Fibroblast of skin of right biceps (primary cell): ENCODE measurements at places on chromosomes 16 and 17.

DNA sequence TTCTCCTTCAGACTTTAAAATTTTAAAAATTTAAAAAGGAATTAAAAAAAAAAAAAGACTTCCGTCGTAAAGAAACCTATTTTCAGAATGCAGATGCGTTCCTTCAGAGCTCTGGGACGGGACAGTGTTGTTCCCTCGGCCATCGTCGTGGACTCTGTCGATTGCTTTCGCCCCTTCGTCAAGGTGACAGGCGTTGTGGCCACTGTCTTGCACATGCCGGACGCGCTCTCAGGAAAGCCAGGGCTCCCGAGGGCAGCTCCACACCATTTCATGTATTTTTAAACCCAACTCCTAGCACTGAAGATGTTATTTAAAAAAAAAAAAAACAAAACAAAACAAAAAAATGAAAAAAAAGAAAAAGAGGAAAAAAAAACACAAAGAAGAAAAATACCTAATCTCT, 22.3 kb downstream of the TMC6 start:
- no peak for DNase-seq

GRCh38 chr16:46687486-46687885, 1.5 kb downstream of the VPS35 start:
- DNase-seq, result no peak

- no peak for DNase-seq
These were observed 29.0 kb downstream of the PLCD3 start for GRCh38 chr17:45103269-45103795.

DNA sequence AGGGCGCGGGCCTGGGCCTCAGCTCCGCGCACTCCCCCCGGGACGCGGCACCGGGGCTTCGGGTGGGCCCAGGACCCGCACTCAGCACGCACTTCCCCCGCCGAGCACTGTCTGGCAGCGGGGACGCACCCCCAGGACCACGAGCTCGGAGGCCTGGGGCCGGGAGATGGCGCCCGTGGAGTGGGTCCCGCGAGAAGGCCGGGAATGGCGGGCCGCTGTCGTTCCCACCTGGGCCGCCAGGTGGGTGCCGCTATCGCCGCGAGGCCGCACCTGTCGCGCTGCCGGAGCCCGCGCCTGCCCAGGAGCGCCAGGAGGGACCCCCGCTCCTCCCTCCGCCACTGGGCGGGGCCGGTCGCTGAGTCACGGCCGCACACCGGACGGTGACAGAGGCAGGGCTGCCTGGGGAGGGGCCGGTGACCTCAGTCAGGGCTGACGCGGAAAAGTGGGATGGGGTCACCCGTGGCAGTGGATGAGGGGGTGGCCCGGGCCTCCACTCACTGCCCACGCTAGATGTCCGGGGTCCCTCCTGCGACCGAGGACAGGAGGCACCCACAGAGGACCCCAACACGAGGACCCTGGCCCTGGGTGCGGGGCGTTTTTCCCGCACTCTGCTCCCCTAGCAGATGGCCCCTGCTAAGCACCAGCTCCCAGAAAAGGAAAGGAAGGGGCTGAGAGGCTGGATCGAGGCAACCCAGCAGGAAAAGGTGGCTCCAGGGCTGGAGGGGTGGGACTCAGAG, 6.9 kb upstream of the ACTG1 start:
- no peak for DNase-seq

DNA sequence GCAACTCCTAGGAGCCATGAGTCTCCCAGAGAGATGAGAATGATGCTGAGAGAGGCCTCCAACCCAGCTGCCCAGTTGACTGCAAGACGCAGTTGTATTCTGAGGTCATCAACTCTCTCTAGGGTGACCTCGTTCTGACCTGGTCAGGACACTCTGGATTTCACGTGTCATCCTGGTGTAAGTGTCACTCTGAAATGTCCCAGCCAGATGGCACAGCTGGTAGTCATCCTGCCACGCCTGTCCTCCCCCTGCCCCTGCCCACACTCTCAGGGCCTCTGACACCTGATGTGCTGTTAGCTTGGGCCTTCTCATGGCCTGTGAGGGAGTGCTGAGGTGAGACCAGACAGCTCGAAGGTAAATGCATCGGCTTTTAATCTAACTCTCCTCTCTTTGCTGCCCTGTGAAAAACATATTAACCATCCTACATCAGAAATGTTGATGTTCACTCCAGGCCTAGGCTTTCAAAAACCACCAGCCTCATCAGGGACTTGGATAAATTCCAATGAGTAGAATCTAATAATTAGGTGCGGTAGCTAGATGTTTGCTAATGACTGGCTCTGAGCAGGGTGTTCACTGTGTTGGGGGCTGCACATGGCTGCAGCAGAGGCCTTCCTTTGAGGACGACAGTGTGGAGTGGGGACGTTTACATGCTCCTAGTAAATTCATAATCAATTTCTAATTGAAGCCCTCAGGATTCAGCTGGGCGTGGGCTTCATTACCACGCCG, 13.8 kb downstream of the MLYCD start:
- no peak for DNase-seq

DNA sequence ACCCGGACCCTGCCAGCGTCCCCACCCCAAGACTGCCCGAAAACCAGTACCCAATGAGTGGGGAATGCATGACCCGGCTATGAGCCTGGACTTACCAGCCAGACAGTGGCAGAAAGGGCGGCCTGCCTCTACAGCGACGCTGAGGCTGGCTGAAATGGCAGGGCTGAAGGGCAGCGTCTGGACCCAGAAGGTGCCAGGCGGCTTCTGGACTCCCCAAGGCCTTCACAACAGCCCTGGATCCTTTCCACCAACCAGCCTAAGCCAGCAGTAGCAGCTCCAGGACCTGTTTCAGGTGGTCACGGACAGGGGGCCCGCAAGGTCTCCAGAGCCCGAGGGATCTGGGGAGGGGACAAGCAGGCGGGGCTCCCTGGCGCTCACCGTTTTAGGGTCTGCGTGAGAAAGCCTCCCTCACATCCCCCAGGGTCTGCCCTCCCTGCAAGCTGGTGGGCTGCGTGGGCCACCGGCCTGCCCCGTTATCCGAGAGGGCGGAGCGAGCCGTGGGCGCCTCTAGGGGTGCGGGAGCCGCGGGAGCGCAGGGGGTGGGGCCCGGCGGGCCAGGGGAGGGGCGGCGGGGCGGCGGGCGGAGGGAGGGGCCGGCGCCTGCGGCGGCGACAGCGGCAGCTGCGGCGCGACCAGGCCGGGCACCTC, at the start of gene RIPOR1:
Gene RIPOR1, plus strand, starts transcription at position 608 of the 648 bp plus-strand sequence. CDS start 9,618 bp downstream, outside the sequence.
- DNase-seq, result peak; percentile 34

DNA sequence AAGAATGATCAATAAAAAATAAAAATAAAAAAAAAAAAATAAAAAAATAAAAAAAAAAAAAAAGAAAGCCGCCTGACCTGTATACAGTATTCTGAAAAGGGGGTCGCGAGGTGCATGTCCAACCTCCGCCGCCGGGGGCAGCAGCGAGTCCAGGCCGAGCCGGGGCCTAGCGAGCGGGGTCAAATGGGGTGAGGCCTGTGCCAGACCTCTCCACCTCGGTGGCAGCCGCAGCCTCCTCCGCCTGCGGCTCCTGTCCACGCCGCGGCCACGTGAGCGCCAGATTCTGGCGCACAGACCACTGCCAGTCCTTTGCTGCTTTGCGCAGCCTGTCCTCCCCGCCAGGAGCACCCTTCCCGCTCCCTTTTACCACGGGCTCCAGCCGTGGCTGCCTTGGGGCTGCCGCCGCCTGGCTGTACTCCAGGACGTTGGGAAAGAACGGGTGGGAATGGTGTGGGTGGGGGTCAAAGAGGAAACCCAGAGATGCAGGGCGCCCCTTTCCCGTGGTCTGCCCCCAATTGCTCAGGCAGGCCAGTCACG, 2.4 kb upstream of the BCKDK start:
- peak; percentile 65 for DNase-seq

GRCh38 chr16:85308611-85309540, 196.6 kb upstream of the CIBAR2 start:
- DNase-seq, result no peak

GRCh38 chr16:73054813-73055482, 7.0 kb upstream of the ZFHX3 start:
- DNase-seq, result peak; percentile 85

DNA sequence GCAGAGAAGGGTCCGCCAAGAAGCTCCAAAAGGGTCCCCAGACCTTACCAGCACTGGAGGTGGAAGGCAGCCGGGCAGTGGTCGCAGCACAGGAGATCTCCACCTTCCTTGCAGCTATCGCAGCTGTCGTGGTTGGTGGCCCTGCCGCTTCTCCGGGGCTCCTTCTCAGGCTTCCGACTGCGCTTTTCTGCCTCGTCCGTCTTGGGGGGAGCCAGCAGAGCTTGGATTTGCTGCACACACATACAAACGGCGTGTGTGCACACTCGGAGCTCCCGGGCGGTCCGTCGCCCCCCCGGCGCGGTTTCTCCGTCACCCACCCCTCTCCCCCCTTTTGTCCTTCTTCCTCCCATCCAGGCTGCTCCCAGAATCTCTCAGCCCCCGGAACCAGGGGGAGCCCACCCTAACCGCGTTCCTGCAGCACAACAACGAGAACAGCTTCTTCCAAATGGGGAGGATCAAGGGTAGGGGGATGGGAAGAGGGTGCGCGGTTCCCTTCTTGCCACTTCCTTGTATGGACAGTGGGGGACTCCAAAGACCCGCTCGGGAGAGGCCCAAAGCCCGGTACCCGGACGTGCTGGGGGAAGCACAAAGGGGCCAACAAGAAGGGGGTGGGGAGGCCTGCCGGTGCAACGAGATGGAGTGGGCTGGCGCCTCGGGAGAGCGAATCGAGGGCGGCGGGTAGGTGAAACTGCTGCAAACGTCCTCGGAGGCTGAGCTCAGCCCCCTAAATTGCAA, 1.1 kb downstream of the PHF12 start:
- DNase-seq, result peak; percentile 71

DNA sequence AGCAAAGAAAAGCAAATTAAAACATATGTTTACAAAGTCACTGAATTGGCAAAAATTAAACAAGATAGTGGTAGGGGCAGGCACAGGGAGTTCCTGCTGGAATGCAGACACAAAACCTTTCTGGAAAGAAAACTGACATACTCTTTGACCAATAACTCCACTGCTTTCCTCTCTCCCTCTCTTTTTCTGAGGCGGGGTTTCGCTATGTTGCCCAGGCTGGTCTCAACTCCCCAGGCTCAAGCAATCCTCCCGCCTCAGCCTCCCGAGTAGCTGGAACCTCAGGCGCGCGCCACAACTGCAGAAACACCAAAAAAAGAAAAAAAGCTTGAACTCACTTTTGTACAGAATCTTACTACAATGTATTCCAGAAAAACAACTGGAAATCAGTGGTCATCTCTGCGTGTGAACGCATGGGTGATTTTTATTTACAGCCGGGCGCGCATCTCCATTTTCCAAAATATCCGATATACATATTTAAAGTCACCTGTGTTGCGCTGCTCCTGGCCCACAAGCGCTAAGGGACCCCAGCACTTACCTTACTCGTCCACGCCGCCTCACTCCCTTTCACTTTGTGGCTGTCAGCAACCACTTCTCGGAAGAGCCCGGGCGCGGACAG, 480 bp downstream of the TXNL4B start:
- DNase-seq, result peak; percentile 68

DNA sequence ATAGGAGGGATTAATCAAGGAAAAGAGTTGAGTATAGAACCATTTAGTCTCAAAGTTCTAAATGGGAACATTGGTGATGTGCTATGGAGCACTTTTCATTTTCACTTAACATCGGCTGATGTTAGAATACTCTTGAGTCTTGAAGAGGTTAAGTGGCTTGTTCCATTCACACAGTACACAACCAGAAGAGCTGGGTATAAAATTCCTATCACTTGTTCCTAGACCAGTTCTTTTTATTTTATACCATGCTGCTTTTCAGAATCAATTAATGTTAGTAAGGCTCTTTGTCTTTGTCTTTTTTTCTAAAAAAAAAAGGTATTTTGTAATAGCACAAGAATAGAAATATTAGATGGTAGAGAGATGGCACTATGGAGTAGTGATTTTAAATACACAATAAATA, 1.7 kb upstream of the KRTAP1-1 start:
- DNase-seq, result no peak

GRCh38 chr17:40916366-40916765, 21.1 kb downstream of the KRT23 start:
- DNase-seq, result no peak

DNA sequence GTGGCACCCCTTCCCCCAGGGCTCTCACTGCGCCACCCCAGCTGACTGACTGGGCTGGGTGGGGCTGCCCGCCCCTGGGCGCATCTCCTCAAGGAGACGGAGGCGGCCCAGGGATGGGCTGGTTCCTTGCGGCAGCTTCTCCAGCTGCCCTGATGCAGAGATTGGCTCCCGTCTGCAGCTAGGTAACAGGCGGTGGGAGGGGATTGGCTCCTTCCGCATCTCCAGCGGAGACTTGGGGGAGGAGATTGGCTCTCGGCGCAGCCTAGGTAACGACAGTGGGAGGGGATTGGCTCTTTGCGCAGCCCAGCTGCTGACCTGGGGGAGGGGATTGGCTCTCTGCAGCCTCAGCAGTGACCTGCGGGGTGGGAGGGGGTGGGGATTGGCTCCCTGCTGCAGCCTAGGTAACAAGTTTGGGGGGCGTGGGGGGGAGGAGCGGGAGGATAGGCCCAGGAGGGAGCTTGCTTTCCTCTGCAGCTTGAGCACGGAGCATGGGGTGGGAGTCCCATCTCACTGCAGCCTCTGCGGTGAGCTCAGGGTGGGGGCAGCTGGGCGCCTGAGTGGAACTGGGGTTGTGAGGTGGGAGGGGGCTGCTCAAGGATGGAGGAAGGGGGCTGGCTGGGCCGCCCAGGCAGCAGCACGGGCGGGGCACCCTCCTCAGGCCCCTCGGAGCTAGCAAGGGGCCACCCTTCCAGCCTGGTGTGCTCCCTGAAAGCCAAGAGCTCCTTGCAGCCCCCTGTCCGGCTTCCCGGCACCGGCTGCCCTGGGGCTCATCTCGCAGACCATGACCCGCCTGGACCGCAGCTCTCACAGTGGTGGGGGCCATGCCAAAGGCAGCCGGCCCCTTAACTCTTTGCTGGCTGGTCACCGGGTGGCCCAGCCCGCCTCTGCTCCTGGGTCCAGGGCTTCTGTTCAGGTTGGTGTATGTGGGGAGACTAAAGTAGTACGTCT, 6.4 kb downstream of the NFE2L1 start:
- DNase-seq, result peak; percentile 74

- DNase-seq, result peak; percentile 61
These were observed 24.3 kb downstream of the PELP1 start for GRCh38 chr17:4679658-4680057.

GRCh38 chr17:14302091-14302430, 1.2 kb downstream of the HS3ST3B1 start:
- DNase-seq, result peak; percentile 53

GRCh38 chr16:12433691-12434390, 369.8 kb downstream of the CPPED1 start:
- no peak for DNase-seq

- DNase-seq, result peak; percentile 30
These were observed 6.3 kb upstream of the TENT4B start for GRCh38 chr16:50146479-50147435.

- DNase-seq, result no peak
These were observed 49.4 kb downstream of the TNFRSF13B start for GRCh38 chr17:16922386-16923096.

DNA sequence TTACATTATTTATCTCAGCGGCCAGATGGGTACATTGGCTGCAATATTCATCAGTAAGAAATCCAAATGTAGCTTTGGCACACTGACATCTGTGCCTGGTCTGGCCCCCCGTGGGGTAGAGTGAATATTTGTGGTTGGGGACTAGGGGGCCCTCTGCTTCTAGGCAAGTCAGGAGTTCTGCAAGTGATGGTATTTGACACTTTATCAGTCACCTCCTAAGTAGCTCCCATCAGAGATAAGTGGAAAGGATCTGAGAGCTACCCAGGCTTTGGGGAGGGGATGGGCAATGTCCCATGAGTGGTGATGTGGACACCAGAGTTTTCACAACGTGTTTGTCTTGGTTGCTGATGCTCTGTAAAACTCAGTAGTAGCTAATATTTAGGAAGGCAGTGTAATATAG, 609.9 kb upstream of the RBFOX1 start:
- no peak for DNase-seq

- DNase-seq, result peak; percentile 9
These were observed 537 bp downstream of the SLC35B1 start for GRCh38 chr17:49707246-49707607.

- DNase-seq, result no peak
These were observed 6.8 kb downstream of the TTYH2 start for GRCh38 chr17:74220219-74220618.
